Esophagus muscularis mucosa (tissue), 4 donors: ENCODE measurements at places on chromosomes 16 and 17. TPM values are rescaled to one million over a fixed set of nuclear protein-coding genes. Genes with fewer than 3 reads are reported as not detected.
A peak's percentile ranks its signal among the peaks of the same experiment; 100 is the strongest.

The TUBG2 gene
- 40.2 TPM for total RNA-seq

The ANKFN1 gene
- not detected for total RNA-seq

The KRTAP4-9 gene
- not detected for total RNA-seq

The MT1A gene
- total RNA-seq = 371 TPM

The C17orf67 gene
- 3.0 TPM for total RNA-seq

The TMC8 gene
- 3.3 TPM for total RNA-seq

The GCGR gene
- total RNA-seq = not detected

GRCh38 chr17:9894231-9894630 is 10.8 kb downstream of the RCVRN start:
- H3K36me3 ChIP-seq = no peaks in the 10 kb centered on the region
- H3K27ac ChIP-seq = no peak overlapping the region
- H3K4me3 ChIP-seq = no peak overlapping the region
- DNase-seq = no peak
- H3K27me3 ChIP-seq = no peaks in the 10 kb centered on the region

DNA sequence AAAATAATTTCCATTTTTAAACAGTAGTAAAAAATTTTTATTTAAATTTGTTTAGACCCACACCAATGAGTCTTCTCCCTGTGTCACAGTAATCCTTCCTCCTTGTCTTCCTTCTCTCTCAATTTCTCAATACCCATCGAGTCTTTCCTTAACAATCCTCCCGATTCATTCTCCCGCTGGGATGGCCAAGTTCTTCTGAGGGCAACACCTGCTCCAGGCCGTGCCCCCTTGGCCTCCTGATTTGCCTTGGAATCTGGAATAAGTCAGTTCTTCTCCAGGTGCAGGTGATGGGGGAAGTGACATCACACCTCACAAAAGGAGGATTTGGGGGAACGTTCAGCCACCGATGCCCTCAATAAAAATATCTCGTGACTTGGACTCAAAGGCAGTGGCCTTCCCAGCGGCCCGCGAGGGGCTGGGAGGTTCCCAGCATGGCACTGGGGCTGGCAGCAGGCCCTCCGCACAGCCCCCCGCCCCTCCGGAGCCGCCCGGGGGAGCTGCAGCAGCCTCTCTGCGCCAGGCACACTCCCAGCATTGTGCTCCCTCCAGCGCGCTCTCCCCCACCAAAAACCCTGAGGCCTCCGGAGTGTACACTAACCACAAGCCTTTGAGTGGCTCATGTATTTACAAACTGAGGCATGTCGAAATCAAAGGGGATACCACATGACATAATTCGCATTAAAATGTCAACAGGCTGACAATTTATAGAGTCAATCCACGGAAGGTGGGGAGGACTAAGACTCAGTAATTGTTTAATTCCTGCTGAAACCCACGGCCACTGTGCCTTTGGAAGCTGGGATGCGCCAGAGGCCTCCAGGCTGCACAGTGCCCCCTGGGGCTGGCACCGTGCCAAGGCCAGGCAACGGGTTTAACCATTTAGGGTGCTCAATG is 120.5 kb downstream of the ZFHX3 start:
- H3K27me3 ChIP-seq = no peaks in the 10 kb centered on the region
- peaks cover 28% of the 10 kb centered on the region for H3K4me1 ChIP-seq
- no peak overlapping the region for H3K27ac ChIP-seq
- H3K36me3 ChIP-seq = no peaks in the 10 kb centered on the region
- H3K4me3 ChIP-seq = no peak overlapping the region

DNA sequence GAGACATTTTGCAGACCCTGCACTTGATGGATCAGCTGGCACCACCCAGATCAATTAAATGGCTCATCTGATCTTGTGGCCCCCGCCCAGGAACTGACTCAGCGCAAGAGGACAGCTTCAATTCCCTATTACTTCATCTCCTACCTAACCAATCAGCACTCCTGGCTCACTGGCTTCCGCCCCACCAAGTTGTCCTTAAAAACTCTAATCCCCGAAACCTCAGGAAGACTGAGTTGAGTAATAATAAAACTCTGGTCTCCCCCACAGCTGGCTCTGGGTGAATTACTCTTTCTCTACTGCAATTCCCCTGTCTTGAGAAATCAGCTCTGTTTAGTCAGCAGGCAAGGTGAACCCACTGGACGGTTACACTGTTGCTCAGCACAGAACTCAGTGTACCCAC is 23.6 kb downstream of the SPPL2C start:
- no peak for DNase-seq
- H3K4me3 ChIP-seq = no peak overlapping the region
- H3K36me3 ChIP-seq = no peaks in the 10 kb centered on the region
- no peak overlapping the region for H3K27ac ChIP-seq
- no peaks in the 10 kb centered on the region for H3K27me3 ChIP-seq

GRCh38 chr16:4894276-4895150 is 42.4 kb downstream of the PPL start:
- peaks cover 19% of the 10 kb centered on the region for H3K4me1 ChIP-seq
- H3K27ac ChIP-seq = no peak overlapping the region
- H3K4me3 ChIP-seq = no peak overlapping the region

- H3K36me3 ChIP-seq = no peaks in the 10 kb centered on the region
- no peak overlapping the region for H3K27ac ChIP-seq
- no peaks in the 10 kb centered on the region for H3K4me1 ChIP-seq
- no peaks in the 10 kb centered on the region for H3K27me3 ChIP-seq
- no peak overlapping the region for H3K4me3 ChIP-seq
- no peak for DNase-seq
These were observed 413.0 kb downstream of the CPPED1 start for GRCh38 chr16:12390644-12391043.

GRCh38 chr17:79794659-79795511 is 2.0 kb downstream of the CBX8 start:
- H3K4me1 ChIP-seq = peaks cover 94% of the 10 kb centered on the region
- peaks cover 62% of the 10 kb centered on the region for H3K27me3 ChIP-seq
- no peak for DNase-seq
- H3K27ac ChIP-seq = peak overlapping the region; percentile 74
- H3K4me3 ChIP-seq = no peak overlapping the region

DNA sequence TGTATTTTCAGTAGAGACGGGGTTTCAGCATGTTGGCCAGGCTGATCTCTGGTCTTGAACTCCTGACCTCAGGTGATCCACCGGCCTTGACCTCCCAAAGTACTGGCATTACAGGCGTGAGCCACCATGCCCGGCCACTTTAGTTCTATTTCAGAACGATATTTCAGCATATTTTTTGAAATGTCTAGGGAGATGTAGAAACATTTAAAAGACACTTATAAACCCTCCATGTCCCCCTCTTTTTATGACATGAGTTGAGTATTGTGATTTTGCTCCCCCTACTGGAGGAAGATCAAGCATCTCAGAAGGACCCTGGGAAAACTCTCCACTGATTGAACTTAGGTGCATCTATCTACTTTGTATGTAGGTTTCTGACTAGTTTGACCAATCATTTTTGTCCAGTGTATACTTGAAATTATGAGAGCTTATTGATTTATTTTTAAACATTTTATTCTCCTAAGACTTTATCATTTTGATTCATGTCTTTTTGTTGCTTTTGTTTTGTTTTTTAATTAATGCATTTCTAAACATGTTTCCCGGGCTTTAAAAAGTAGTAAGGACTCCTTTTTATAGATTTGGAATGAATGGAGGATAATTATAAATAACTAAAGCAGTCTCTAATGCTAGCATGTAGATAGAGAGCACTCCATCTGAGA is 105.1 kb downstream of the CHD9 start:
- H3K4me3 ChIP-seq = no peak overlapping the region
- no peaks in the 10 kb centered on the region for H3K27me3 ChIP-seq
- no peak overlapping the region for H3K27ac ChIP-seq
- DNase-seq = no peak
- H3K4me1 ChIP-seq = peaks cover 8% of the 10 kb centered on the region
- peaks cover 15% of the 10 kb centered on the region for H3K36me3 ChIP-seq

DNA sequence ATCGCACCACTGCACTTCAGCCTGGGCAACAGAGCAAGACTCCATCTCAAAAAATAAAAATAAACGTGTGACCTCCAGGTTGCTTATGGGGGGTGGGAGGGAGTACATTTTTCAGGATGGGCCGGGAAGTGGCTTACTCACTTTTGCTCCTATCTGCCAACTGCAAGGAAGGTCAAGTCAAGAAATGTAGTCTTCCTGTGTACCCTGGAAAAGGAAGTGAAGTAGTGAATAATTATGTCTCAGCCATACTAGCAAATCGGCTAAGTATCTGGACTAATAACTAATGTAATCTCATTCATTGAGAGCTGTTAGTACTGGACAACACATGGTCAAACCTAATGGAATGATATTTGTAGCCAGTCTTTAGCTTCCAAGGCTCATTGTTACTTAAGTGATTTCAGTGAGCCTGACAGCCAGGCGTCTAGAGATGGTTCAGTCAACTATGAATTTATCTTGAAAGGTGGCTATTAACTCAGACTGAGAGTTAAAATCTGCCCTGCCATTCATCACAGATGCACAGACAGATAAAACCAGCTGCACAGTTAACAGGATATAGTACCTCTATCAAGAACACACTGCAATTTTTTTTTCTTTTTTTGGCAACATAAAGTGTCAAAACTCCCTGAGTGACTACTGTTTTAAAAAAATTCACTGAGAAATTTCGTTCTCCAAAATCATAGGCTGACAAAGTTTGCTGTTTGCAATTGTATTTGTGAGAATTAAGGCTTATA is 3.7 kb upstream of the TACO1 start:
- H3K27ac ChIP-seq = no peak overlapping the region
- no peak overlapping the region for H3K4me3 ChIP-seq
- H3K36me3 ChIP-seq = no peaks in the 10 kb centered on the region
- peaks cover 22% of the 10 kb centered on the region for H3K4me1 ChIP-seq

GRCh38 chr17:83084621-83085056 is 5.2 kb downstream of the METRNL start:
- peaks cover 88% of the 10 kb centered on the region for H3K4me1 ChIP-seq
- DNase-seq = no peak
- no peak overlapping the region for H3K4me3 ChIP-seq
- H3K27me3 ChIP-seq = no peaks in the 10 kb centered on the region
- peak overlapping the region; percentile 91 for H3K27ac ChIP-seq

DNA sequence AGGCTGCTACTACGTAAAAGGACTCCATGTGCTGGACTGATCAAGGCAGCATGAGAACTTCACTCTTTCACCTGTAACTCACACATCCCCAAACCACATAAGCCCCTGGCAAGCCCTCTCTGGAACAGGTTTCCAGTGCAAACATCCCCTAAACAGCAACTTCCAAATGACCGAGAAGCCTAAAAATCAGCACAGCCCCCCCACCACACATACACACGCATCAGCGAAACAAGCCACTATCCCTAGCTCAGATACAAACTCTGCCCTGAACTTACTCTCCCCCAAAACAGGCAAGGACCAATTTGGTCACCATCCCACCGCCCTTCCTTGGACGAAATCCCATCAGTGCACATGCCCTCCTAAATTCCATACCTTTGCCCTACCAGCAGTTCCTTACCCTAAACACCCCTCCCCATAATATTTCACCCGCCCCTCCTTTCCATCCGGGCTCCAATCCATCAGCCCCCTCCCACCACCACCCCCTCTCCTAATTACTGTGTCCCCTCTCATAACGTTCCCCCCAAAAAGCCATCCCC is 735 bp downstream of the LSM12 start:
- H3K27ac ChIP-seq = peak overlapping the region; percentile 95
- no peak for DNase-seq
- H3K27me3 ChIP-seq = no peaks in the 10 kb centered on the region
- peaks cover 21% of the 10 kb centered on the region for H3K36me3 ChIP-seq

GRCh38 chr17:39759204-39759603 is 21.5 kb downstream of the GRB7 start:
- H3K27ac ChIP-seq = no peak overlapping the region
- no peak overlapping the region for H3K4me3 ChIP-seq
- no peaks in the 10 kb centered on the region for H3K36me3 ChIP-seq
- H3K27me3 ChIP-seq = peaks cover 41% of the 10 kb centered on the region

DNA sequence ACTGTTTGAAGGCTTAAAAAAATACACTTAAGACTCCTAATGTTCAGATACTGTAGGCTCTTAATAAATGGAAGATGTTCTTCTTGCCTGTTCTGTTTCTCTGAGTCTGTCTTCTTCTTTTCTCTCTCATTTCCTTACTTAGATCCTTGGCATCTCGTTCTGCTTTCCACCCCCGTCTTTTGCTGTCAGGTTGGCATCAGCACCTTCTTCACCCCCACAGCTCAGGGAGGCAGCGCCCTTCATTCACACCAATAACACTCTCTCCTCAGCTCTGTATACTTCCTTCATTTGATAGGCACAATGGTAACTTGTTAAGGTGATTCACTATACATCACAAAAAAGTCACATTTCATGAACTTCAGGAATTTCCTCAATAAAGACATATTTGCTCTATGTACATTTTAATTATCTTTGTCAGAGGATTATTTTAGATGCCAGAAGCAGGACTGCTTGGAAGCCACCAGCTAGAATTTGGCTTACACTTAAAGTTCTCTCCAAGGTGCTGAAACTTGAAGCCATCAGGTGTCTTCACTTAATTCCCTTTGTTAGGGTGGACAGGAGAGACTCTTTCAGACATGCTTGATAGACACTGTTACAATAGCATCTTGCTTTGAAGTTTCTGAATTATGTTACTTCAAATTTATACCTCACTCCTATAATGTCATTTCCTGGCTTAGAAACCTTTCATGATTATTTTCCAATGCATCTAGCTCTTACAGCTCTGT is 670.1 kb upstream of the C16orf82 start:
- no peak overlapping the region for H3K4me3 ChIP-seq
- H3K27ac ChIP-seq = no peak overlapping the region
- H3K36me3 ChIP-seq = no peaks in the 10 kb centered on the region
- H3K4me1 ChIP-seq = no peaks in the 10 kb centered on the region

GRCh38 chr16:68236137-68236825 is 354 bp upstream of the ESRP2 start:
- no peak for DNase-seq
- peaks cover 55% of the 10 kb centered on the region for H3K4me1 ChIP-seq
- peak overlapping the region; percentile 87 for H3K27ac ChIP-seq
- no peaks in the 10 kb centered on the region for H3K36me3 ChIP-seq
- peak overlapping the region; percentile 68 for H3K4me3 ChIP-seq

- H3K4me3 ChIP-seq = no peak overlapping the region
- DNase-seq = peak; percentile 95
- peak overlapping the region; percentile 74 for H3K27ac ChIP-seq
- no peaks in the 10 kb centered on the region for H3K27me3 ChIP-seq
These were observed 84.3 kb downstream of the BMERB1 start for GRCh38 chr16:15518381-15519351.

DNA sequence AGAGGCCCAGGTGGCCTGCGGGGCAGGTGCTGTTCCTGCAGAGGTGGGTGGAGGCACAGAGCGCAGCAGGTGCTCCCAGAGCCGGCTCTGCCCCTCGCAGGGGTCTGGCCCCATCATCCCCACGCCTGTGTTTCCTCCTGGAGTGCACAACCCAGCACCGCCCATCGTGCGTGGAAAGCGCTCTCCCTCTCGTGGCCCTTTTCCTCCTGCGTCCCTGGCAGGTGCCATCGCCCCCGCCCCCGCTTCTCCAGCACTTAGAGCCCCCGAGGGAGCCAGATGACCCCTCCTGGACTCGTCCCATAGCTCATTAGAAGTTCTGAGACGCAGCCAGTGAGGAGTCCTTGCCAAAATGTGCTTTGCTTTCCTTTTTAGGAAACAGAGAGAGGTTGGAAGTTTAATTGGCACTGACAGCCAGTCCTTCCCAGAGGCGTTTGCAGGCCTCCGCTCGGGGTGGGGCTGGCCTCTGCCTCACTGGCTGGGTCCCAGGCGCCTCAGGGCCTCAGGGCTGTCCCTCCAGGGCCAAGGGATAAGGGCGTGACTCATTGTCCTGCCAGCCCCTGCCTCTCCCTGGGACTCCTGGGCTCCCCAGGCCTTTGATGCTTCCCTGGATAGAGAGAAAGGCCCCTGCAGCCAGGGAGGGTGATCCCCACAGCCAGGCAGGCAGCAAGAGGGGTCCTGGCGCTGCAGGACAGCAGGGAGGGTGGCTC is 32.2 kb upstream of the CHMP6 start:
- H3K27ac ChIP-seq = peak overlapping the region; percentile 95
- peak overlapping the region; percentile 31 for H3K4me3 ChIP-seq
- peak; percentile 94 for DNase-seq
- H3K27me3 ChIP-seq = no peaks in the 10 kb centered on the region
- H3K36me3 ChIP-seq = peaks cover 7% of the 10 kb centered on the region
